ENCODE measurements at places on chromosomes 2 and 18. TPM values are rescaled to one million over a fixed set of nuclear protein-coding genes. Genes with fewer than 3 reads are reported as not detected.
A peak's percentile ranks its signal among the peaks of the same experiment; 100 is the strongest.

DNA sequence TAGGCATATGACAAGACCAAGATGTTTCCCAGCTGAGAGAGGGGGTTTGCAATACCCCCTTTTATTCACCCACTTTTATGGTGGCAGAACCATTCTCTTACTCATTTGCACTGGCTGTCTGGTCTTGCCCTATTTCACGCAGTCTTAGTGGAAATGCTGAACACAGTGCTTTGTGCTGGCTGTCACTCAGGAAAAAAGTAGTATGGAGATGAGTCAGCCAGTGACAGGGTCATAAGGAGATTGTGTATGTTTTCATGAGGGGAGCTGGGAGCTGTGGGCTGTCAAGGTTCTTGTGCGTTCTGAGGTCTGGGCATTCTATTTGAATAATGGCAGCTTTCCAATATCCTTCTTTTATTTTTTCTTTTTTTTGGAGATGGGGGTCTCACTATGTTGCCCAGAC is 10.9 kb upstream of the CNRIP1 start:
- no peak for DNase-seq

GRCh38 chr2:72689579-72690195 is 136.1 kb downstream of the EXOC6B start:
- DNase-seq = no peak

- DNase-seq = no peak
These were observed 318.6 kb downstream of the AKAIN1 start for GRCh38 chr18:4878480-4878879.

DNA sequence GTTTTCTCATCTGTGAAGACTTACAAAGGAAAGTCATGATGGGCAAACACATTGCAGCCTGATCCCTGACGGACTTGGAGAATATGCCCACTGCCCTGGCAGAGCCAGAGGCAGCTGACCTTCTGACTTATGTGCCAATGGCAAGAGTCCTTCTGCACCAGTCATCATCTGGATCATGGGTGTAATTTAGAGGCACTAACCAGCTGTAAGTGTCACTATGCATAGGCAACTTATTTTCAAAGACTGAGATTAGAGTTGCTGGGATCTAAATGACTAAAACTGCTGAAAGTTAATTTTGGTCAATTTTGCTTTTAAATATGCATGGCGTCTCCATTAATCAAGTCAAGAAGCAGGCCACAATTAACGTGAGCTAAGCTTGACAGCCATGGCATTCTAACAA is 261.2 kb downstream of the BCL11A start:
- no peak for DNase-seq

DNA sequence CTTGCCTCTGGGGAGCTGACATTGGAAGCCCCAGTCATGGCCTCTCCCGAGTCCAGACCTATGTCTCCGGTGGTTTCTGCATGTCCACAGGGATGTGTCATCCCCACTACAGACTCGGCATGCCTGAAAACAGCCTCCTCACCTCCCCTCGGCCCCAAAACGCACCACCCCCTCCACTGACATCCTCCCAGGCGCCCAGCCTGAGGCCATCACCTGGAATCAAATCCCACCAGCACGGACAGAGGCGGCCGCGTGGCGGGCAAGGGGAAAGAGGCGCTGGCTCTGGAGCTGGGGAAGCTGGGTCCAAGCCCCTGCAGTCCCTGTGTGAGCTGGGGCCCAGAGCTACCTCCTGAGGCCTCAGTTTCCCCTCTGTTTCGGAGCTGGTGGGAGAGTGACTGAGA is 69.9 kb upstream of the SMAD7 start:
- peak; percentile 73 for DNase-seq

DNA sequence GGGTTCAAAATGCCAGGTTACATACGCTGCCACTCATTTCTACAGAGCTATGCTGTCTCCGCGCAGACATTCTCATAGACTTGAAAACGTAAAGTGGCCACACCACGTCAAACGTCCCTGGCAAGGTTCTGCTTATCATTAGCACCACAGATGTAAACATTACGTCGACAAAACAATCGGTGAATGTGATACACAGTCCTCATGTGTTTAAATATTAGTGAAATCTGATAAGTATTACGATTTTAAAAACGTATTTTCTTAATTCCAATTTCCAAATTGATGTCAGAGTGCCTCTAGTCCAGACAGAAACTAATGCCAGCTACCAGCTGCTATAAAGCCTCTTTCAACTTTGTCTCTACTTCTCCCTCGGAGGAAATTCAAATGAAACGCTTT is 1.2 kb downstream of the STK17B start:
- DNase-seq = no peak

DNA sequence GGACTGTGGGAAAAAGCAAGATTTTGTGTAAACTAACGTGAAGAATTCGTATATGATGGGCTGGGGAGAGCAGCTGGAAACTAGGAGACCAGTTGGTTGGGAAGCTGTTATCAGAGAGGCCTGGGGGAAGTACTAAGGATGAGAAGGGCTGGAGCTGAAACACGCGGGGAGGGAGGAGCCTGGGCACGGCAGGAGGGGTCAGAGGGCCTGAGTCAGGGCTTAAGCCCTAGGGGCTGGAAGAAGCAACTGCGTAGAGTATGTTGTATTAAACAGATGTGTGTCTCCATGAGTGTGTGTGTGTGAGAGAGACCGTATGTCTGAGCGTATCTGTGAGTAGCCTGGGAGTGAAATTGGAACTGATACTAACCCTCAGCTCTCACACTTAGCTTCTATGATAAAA is 8.4 kb downstream of the POMC start:
- peak; percentile 50 for DNase-seq

GRCh38 chr2:74756356-74756890 is 77.5 kb upstream of the HK2 start:
- no peak for DNase-seq

GRCh38 chr2:240306185-240306584 is 129.3 kb upstream of the GPC1 start:
- DNase-seq = peak; percentile 51

GRCh38 chr2:203867561-203868200 is at the start of gene CTLA4:
TSS of gene CTLA4 (plus strand) at chr2:203867771. CDS start at chr2:203867943, 172 bp downstream.
- DNase-seq = no peak

- DNase-seq = peak; percentile 38
These were observed 16.6 kb downstream of the SNORC start for GRCh38 chr2:232886632-232887031.

- DNase-seq = no peak
These were observed 19.5 kb downstream of the IL36A start for GRCh38 chr2:113024764-113025163.

DNA sequence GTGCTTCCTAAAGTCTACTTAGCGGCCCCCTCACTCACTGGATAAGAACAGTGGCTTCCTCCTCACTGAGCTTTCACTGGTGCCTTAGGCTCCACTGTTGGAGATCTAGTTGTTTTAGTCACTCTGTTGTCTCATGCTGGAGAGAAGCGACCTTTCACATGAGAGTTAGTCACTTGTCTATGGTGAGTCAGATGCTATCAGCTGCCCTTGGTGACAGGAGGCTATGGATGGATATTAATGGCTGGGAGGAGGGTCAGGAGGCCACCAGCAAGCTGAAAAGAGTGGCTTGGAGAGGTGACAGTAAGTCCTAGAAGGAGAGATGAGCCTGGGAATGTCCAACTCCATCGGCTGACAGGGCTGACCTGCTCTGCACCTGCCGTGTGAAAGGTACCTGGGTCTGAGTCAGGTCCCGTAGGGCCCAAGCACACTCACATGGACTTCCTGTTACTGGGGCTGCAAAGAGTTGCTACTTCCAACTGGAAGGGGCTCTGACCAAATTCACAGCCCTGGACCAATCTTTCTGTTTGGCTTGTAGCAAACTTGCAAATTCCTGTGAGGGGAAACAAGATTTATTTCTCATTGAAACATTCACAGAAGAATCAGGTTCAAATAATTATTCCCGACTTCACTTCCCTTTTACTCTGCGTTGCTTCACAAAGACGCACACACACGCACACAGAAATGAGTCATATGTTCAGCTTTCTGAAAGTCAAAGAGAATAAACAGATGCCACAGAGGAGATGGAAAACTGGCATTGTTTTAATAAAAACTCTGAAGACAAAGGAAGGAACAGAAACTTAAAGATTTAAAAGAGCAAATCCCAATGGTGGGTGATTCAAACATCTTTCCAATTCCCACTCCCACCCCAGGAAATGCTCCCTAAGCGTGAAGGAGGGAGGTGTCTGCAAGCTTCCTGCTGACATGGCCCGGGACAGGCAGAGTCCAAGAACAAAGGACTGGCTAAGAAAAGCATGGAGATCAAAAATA is 203.5 kb upstream of the TWIST2 start:
- peak; percentile 68 for DNase-seq

DNA sequence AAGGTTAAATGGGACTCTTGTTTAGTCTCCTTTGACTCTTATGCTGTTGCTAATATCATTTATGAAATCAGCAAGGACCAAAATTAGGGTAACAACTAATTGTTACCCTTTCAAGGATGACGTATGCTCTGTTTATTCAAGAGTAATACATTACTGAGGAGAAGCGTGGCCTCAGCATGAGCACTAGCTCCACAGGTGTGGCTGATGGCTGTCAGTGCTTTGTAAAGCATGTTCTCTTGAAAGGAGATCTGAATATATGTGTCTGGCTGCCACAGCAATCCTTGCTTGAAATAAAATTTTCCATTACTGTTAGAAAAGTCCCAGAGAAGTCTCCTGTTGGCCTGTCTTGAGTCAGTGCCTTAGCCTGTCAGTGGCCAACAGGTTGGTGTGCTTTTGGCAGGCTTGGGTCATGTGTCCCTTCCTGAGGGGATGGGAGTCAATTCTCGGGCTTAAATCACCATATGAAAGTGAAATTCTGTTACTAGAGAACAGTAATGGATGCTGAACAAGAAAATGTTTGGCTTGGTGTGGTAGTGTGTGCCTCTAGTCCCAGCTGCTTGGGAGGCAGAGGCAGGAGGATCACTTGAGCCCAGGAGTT is 32.7 kb downstream of the ABI2 start:
- DNase-seq = no peak

The C2orf78 gene
- total RNA-seq = not detected

The SLC19A3 gene
- total RNA-seq = 2.4 TPM

All from posterior vena cava (tissue), 2 donors.